Right ventricle myocardium superior (tissue), 1 donor: ENCODE measurements at places on chromosomes 13 and 19. TPM values are rescaled to one million over a fixed set of nuclear protein-coding genes. Genes with fewer than 3 reads are reported as not detected.

DNA sequence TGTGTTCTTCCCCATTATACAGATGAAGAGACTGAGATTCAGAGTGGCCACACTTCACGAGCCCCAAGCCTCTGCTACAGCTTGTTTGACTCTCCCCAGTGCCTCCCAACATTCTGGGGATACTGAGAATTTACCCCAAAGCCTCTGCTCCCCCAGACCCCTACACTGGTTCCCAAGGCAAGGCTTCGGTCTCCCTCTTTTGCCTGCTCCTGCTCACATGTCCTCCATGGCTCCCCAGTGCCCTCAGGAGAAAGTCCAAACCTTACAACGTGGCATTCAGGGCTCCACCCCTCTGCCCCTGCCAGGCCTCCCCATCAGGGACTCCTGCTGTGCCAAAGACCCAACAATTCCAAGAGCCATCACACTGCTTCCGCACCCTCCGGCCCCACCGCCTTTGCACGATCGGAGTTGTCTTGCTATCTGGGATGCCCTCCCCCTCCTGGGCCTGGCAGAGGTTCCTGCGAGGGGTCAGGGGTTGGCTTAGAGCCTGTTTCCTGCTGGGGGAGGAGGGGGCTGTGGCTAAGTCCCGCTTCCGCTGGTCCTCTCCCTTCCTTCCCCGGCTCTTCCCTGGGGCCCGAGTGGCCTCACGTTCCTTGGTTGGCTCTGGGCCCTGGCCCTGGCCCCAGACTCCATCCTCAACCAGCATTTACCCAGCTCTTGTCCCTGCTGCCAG is 15.4 kb downstream of the GTPBP3 start:
- DNase-seq, result no peak

DNA sequence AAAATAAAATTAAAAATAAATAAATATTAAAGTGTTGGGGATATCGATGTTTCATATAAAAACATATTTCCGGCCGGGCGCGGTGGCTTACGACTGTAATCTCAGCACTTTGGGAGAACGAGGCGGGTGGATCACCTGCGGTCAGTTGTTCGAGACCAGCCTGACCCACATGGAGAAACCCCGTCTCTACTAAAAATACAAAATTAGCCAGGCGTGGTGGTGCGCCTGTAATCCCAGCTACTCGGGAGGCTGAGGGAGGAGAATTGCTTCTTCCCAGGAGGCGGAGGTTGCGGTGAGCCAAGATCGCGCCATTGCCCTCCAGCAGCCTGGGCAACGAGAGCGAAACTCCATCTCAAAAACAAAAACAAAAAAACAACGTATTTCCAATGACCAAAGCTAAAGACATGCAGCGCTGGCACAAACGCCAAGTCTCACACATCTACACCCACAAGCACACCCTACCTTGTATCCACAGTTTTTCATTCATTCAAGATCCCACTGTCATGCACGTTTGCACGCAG is 907 bp downstream of the ZNF569 start:
- no peak for DNase-seq

DNA sequence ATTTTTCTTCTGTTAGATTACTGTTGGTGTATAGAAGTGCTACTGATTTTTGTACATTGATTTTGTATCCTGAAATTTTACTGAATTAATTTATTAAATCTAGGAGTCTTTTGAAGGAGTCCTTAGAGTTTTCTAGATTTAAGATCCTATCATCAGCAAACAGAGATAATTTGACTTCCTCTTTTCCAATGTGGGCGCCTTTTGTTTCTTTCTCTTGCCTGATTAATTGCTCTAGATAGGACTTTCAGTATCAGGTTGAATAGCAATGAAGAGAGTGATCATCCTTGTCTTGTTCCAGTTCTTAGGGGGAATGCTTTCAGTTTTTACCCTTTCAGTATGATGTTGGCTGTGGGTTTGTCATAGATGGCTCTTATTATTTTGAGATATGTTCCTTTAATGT is 5.6 kb upstream of the CD33 start:
- no peak for DNase-seq

DNA sequence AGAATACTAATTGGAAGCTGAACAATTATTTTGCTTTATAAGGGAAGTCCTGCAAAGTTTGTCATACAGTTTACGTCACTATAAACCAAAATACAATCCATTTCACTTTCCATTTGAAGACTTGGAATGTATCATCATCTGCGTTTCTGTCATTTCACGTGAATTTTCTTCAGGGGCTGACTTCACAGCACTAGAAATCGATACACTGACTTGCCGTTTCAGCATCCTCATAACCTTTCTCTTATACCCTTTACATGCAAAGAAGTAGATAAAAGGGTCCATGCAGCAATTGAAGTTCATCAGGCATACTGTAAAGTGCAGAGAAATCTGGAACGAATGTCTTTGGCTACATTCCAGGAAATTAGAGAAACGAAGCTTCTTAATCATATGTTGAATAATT is 12.2 kb downstream of the GPR183 start:
- no peak for DNase-seq

ZNF253 gene
- 6.6 TPM for total RNA-seq

ZNF98 gene
- total RNA-seq, result 0.43 TPM

MAP3K10 gene
- 18.1 TPM for total RNA-seq

TGDS gene
- total RNA-seq, result 4.5 TPM

TLE6 gene
- 0.70 TPM for total RNA-seq

- DNase-seq, result peak; percentile 54
These were observed 129.1 kb downstream of the URI1 start for GRCh38 chr19:30070968-30071632.

DNA sequence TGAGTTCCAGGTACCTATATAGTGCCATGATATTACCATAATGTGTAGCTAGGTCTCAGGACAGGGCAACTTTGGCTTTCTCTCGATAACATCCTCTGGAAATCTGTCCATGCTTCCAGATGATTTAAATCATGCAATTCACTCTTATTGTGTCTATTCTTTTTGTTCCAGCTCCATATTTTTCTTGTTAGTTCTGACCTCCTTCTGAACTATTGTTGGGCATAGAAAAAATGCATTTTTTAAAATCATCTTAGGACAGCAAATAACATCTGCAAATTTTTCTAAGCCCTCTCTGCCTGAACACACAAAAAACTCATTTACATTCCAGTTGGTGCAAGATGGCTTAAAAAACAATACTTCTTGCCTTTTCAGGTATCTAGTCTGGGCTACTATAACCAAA is 1561.0 kb upstream of the MIR17HG start:
- DNase-seq, result no peak

GRCh38 chr13:26017196-26017921 is 34.5 kb downstream of the SHISA2 start:
- DNase-seq, result no peak
